Kidney glomerular epithelial cell (primary cell): ENCODE measurements at places on chromosomes 13 and 19.

- no peak for DNase-seq
Measured at GRCh38 chr19:7832781-7833180, 2.8 kb downstream of the EVI5L start.

GRCh38 chr19:53254411-53255341 lies at the start of gene ZNF677:
ZNF677 (minus strand) TSS chr19:53254873; CDS start chr19:53251550, 3,323 bp downstream.
- peak; percentile 27 for DNase-seq

DNA sequence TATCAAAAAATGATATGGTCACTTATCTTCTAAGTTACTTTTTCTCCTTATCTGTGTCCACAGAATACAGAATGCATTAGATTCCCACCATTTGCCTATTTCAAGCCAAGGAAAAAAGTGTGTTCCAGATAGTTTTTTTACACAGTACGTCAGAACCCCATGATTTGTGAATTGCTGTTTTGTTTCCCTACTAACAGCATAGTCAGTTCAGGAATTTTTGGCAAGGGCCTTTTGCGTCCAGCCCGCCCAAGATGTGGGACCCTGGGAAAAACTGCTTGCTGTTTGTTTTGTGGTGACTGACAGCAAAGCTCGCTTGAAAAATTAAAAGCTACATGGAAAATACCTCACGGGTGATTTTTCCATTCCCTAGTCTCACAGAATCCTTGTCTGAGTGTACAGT lies 20.4 kb upstream of the FAM216B start:
- no peak for DNase-seq

GRCh38 chr19:6472713-6473112 lies 8.6 kb downstream of the CRB3 start:
- DNase-seq = no peak

DNA sequence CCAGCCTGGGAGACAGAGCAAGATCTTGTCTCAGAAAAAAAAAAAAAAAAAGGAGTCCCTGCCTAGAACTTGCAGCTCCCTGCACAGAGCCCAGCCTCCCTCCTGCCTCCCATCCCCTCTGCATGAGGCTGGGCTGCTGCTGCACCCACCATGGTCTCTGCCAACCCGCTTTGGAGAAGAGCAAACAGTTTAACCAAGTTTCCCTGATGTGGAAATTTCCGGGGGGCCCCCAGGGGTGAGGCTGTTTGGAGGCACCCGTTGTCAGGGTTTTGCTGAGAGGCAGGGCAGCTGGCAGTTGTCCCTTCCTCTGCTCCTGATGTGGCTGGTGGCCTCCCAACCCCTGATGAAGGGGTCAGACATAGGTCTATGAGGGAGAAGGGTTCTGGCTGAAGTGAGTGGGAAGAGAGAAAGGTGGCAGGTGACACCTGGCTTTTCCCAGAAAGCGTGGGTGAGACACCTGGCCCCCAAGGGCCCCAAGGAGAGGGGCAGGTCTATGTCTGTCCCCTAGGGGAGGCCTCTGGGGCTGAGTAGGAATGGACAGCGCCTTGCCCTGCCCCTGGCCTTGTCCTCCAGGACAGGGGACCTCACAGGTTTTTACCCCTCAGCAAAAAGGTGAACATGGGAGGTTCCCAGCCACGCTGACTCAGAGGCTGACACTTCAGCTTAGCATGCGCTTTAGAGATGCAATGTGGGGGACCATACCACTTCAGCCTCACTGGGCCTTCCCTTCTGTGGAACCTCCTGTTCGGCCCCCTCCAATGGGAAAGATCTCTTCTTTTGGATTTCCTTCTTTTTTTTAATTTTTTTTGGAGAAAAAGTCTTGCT lies 5.5 kb downstream of the LRP3 start:
- no peak for DNase-seq

DNA sequence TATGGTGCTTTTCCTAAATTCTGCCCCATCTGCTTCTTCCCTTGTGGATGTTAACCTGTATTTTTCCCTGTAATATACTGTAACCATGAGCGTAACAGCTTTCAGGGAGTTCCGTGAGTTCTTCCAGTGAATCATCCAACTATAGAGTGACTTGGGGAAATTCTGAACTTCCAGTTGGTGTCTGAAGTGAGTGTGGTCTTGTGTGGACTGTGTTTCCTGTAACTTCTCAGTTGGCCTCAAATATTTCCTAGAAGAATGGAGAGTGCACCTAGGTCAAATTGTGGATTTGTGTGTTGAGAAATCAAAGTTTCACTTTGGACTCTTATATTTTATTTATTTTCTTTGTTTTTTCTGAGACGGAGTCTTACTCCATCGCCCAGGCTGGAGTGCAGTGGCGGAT lies 11.0 kb upstream of the ZNF766 start:
- peak; percentile 7 for DNase-seq

DNA sequence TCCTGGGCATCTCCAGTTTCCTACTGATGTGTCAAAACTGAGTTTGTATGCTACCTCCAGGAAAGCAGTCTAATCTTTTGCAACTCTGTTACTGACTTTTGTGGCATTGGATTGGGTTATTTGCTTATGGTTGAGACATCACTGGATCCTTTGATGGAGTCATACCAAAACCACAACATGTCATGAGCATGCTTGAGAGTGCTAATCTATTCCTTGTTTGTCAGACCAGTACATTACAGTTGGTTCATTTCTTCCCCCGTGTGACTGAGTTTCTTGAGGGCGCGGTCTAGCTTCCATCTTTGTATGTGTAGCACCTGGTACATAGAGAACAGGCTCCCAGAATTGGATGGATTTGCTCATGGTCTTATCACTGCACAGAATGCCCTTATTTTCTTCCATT lies 43.2 kb downstream of the SUGT1 start:
- no peak for DNase-seq

DNA sequence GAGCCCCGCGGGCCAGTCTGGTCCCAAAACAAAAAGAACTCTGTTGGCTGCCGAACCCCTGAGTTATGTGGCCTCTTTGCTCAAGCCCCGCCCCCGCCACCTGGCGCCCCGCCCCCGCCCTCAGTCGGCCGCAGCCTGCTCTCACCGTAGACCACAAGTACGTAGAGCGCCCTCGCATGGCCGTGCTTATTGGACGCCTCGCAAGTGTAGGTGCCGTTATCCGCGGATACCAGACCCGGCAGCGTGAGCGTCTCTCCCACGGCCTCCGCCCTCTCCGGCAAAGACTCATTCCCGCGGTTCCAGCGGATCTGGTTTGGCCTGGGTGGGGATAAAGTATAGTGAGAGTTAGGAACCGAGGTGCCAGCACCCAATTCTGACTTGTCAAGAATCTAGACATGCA lies 5.5 kb upstream of the ZNF428 start:
- no peak for DNase-seq

DNA sequence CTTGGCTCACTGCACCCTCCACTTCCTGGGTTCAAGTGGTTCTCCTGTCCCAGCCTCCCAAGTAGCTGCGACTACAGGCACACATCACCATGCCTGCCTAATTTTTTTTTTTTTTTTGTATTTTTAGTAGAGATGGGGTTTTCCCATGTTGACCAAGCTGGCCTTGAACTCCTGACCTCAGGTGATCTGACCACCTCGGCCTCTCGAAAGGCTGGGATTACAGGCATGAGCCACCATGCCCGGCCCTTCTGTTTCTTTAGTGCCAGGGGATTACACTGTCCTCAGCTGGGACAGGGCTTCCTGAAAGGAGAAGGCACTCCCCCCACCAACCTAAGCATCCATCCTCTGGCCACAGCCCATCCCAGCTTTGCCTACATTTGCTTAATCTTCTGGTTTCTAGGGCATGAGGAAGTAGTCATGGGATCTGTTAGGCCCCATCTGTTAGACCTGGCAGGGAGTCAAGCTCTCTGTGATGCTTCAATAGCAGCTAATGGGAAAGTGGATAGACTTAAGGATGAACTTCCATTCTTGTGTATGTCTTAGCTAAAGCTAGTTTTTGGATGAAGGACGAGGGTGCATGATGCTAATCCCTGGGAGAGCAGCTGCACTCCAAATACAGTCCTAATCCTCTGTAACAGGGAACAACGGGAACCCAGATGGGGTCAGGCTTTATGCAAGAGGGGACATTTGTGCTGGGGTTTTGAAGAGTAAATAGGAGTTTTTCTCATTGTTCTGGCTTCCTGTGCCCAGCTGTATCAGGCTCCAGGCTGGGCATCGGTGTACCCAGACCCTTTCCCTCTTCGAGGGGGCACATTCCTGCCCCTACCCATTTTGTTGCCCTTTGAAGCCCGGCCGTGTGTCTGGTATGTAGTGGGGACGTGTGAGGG lies 2.6 kb downstream of the VAV1 start:
- DNase-seq = no peak

DNA sequence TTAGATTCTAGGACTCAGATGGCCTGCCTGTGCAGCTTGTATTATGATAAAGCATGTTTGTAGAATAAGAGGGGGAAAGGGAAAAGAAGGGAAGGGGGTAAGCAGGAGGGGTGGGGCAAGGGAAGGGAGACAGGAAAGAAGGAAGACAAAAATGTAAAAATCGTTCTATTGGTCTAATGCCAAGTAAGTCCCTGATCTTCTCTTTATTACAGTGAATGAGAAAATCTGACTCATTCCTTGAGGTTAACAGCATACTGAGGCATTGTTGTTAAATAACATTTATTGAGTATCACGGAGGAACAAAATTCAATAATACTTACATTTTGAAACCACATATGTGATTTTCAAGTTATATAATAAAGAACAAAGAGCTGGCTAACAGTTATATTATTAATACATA lies 1534.7 kb downstream of the OLFM4 start:
- DNase-seq = no peak

DNA sequence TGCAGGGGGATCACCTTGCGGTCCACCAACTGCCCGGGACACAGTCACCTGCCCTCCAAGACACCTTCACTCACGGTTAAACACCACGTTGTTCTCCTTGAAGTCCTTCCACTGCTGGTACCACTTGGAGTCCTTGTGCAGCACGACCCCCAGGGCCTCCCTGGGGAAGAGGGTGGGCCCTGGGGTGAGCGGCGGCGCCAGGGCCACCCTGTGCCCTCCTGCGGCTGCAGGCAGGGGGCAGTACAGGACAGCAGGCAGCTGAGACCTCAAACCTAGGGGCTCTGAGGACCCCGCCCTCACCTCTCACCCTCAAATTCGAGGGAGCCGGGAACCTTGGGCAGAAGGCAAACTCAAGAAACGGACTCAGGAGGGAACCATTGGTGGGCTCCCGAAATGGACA lies 7.5 kb upstream of the CTXN1 start:
- no peak for DNase-seq

- DNase-seq = no peak
Measured at GRCh38 chr13:22193070-22193469, 522.2 kb downstream of the FGF9 start.

DNA sequence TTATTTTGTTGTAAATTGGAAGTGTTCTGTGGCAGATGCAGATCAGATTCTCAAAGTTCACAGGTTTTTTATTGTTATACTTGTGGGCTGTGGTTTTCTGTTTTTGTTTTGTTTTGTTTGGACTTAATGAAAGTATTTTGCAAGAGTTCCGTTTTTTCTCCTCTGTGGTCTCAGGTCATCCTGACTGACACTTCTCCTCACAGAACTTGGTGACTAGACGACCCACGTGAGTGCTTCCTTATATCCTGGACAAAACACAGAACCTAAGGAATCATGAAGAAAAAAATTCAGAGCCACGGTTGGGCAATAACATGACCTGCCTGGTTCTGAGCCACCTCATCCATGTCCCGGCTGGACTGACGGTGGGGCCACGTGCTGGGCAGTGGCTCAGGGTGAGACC lies 2.5 kb upstream of the RFPL4AL1 start:
- DNase-seq = no peak

- DNase-seq = no peak
Measured at GRCh38 chr13:96540670-96541069, 450.8 kb downstream of the HS6ST3 start.

- no peak for DNase-seq
Measured at GRCh38 chr19:4134351-4134750, 10.4 kb upstream of the MAP2K2 start.

- peak; percentile 77 for DNase-seq
Measured at GRCh38 chr19:42113641-42114348, 18.5 kb downstream of the POU2F2 start.

GRCh38 chr19:35352177-35352447 lies 4.4 kb downstream of the FFAR1 start:
- no peak for DNase-seq

GRCh38 chr13:114309806-114310410 lies 4.4 kb upstream of the CHAMP1 start:
- DNase-seq = no peak

DNA sequence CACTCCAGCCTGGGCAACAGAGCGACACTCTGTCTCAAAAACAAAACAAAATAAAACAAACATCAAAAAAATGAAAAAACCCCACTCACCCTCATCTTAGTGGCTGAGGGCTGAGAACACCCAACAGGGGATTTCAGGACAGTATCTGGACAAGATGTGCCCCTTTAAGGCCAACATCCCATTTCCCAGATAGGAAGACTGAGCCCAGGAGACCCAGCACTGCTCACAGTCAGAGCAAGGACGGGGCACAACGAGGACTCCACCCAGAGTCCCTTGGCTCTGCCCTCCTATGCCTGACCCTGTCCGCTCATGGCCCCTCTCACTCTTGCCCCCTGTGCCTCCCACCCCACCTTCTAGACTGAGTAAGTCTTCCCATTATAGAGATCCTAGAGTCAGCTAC lies 52.9 kb upstream of the CYP4F8 start:
- DNase-seq = no peak

- DNase-seq = peak; percentile 94
Measured at GRCh38 chr13:23621316-23621645, 51.1 kb downstream of the TNFRSF19 start.

DNA sequence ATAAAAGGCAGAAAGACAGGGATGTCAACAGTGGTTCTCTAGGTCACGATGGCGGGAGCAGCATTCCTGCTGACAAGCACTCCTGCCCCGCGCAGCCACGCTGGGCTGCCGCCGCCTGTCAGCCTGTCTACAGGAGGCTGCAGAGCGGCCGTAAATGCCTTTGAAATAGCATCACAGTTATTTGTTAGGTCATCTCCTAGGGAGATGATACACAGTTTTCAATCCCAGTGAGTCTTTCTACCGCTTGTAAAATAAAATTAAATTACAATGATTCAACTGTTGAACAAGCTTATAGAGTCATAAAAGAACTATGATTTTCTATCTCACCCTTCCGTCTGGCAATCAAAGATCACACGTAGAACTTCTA lies 7.3 kb upstream of the SLC7A9 start:
- no peak for DNase-seq

- DNase-seq = no peak
Measured at GRCh38 chr19:48629297-48629598, 7.9 kb downstream of the DBP start.

DNA sequence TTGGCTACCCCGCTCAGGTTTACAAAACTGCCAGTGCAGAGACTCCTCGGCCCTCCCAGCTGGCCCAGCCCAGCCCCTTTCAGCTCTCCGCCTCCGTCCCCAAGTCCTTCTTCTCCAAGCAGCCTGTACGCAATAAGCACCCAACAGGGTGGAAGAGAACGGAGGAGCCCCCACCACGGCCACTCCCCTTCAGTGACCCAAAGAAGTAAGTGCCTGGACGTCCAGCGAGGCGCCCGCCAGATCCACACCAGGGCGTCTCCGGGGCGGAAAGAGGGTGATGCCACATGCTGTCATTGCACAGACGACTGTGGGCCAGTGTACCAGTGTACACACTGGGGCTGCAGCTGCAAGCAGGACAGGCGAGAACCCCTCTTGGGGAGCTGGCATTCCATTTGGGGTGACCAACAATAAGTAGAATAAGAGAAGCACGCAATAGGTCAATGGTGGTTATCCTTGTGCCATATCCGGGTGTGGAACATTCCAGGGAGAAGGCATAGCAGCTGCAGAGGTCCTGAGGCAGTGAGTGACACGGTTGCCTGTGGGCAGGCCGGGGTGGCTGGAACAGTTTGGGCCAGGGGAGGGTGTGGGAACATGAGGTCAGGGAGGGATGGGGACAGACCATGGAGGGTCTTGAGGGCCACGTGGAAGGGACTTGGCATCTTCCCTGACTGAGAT lies 41.3 kb downstream of the DPF1 start:
- DNase-seq = no peak
